ENCODE measurements at places on chromosomes 13 and 19. TPM values are rescaled to one million over a fixed set of nuclear protein-coding genes. Genes with fewer than 3 reads are reported as not detected.

Gene FGF9
- not detected for total RNA-seq

Gene ZNF808
- 19.1 TPM for total RNA-seq

GRCh38 chr19:726993-727956 lies 18.5 kb downstream of the PALM start:
- no peak for DNase-seq
- H3K4me1 ChIP-seq: no peaks in the 10 kb centered on the region
- H3K36me3 ChIP-seq: no peaks in the 10 kb centered on the region

GRCh38 chr19:31064491-31064890 lies 284.7 kb downstream of the TSHZ3 start:
- H3K27ac ChIP-seq: no peak overlapping the region
- no peaks in the 10 kb centered on the region for H3K4me1 ChIP-seq
- DNase-seq: no peak
- H3K27me3 ChIP-seq: peaks cover 8% of the 10 kb centered on the region
- H3K4me3 ChIP-seq: no peak overlapping the region

DNA sequence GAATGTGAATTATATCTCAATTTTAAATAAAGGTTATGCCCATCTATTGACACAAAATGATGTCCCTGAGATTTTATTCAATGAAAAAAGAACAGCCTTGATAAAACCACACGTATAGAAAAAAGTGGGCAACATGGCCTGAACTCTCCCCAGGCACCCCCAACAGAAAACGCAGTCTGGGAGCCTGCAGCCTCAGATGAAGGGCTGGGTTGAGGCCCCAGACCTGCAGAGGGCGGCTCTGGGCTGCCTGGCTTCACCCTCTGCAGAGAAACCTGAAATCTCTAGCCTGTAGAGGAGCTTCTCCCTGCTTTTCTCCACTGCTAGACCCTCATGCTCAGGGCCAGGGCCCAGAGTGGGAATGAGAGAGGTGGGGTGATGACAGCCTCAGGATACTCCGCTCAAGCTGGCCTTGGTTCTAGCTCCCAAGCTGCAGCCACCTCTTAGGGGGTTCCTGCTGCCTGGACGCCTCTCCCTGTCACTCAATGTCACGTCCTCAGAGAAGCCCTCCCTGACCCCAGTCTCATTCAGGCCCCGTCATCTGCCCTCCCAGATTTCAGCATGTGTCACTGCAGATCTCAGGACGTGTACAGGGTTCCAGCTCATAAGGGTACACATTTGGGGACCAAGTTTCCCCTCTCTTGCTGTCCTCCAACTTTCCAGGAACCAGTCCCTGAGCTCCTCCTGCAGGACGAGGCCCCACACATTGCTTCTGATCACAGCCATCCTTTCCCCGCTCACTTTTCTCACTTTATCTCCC lies 1.8 kb downstream of the MBD3 start:
- H3K4me1 ChIP-seq: peaks cover 26% of the 10 kb centered on the region
- H3K36me3 ChIP-seq: peaks cover 22% of the 10 kb centered on the region
- peak overlapping the region; percentile 96 for H3K4me3 ChIP-seq
- peak; percentile 53 for DNase-seq

- no peaks in the 10 kb centered on the region for H3K36me3 ChIP-seq
- H3K4me1 ChIP-seq: no peaks in the 10 kb centered on the region
- peaks cover 4% of the 10 kb centered on the region for H3K27me3 ChIP-seq
- no peak overlapping the region for H3K4me3 ChIP-seq
- no peak overlapping the region for H3K27ac ChIP-seq
Observed at GRCh38 chr13:111080642-111081041, 34.5 kb upstream of the ARHGEF7 start.

DNA sequence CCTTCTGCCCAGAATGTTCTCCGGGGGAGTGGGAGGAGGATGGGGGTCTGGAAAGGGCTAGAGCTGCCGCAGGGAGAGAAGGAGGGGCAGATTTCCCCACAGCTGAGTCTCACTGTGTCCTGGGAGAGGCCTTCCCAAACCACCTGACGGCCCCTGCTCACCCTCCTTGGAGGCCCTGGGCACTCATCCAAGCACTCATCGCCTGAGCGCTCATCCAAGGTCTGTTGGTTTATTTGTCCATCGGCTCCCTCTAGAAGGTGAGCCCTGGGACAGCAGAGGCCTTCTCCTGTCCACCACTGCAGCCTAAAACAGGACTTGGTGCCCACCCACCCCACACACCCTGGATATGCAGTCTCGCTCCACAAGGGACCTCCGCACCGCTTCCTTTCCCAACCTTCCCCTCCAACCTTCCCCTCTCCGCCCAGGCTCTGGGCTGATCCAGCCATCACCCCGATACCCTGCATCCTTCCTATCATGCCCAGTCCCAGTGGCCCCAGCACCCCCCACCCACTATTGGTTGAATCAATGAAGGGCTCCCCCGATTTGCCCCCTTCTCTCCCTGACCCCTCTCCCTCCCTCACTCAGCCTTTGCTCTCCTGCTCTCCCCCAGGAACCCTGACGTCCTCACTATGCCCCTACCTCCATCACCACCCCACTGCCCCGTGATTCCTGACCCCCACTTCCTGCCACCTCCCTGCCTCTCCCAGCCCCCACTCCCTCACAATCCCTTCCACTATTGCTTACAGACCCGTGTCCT lies 1.7 kb downstream of the UBXN6 start:
- H3K27me3 ChIP-seq: no peaks in the 10 kb centered on the region
- no peak for DNase-seq
- H3K4me1 ChIP-seq: peaks cover 12% of the 10 kb centered on the region
- H3K27ac ChIP-seq: peak overlapping the region; percentile 85

GRCh38 chr19:15180451-15181390 lies 20.1 kb downstream of the NOTCH3 start:
- no peak for DNase-seq
- peaks cover 2% of the 10 kb centered on the region for H3K4me1 ChIP-seq
- H3K27ac ChIP-seq: no peak overlapping the region
- peaks cover 3% of the 10 kb centered on the region for H3K27me3 ChIP-seq
- no peaks in the 10 kb centered on the region for H3K36me3 ChIP-seq
- no peak overlapping the region for H3K4me3 ChIP-seq

All from activated naive CD4-positive, alpha-beta T cell treated with anti-CD3 and anti-CD28 coated beads for 36 hours (primary cell).